GM04504 (cell line): ENCODE measurements at places on chromosomes 2 and 18.
A peak's percentile ranks its signal among the peaks of the same experiment; 100 is the strongest.

GRCh38 chr2:238527565-238527964 lies 100.8 kb downstream of the ASB1 start:
- peak; percentile 60 for DNase-seq

DNA sequence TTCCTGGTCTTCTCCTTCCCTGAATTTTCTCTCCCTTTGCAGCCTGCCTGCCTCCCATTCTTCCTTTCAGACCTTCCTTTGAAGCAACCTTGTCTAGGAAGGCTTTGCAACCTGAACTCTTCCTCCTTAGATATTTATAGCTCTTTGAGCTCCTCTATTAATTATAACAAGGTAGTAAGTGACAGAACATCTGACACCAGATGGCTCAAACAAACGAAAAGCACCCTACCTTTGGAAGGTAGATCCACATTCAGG lies 57.2 kb upstream of the SLC1A4 start:
- no peak for DNase-seq

- no peak for DNase-seq
These were observed 274.6 kb downstream of the AFF3 start for GRCh38 chr2:99867770-99868169.

GRCh38 chr2:20737505-20737904 lies 70.6 kb downstream of the GDF7 start:
- no peak for DNase-seq

- DNase-seq = no peak
These were observed 162.6 kb upstream of the SLC39A10 start for GRCh38 chr2:195494451-195494850.

- no peak for DNase-seq
These were observed 14.1 kb upstream of the PLEKHH2 start for GRCh38 chr2:43622931-43623451.

DNA sequence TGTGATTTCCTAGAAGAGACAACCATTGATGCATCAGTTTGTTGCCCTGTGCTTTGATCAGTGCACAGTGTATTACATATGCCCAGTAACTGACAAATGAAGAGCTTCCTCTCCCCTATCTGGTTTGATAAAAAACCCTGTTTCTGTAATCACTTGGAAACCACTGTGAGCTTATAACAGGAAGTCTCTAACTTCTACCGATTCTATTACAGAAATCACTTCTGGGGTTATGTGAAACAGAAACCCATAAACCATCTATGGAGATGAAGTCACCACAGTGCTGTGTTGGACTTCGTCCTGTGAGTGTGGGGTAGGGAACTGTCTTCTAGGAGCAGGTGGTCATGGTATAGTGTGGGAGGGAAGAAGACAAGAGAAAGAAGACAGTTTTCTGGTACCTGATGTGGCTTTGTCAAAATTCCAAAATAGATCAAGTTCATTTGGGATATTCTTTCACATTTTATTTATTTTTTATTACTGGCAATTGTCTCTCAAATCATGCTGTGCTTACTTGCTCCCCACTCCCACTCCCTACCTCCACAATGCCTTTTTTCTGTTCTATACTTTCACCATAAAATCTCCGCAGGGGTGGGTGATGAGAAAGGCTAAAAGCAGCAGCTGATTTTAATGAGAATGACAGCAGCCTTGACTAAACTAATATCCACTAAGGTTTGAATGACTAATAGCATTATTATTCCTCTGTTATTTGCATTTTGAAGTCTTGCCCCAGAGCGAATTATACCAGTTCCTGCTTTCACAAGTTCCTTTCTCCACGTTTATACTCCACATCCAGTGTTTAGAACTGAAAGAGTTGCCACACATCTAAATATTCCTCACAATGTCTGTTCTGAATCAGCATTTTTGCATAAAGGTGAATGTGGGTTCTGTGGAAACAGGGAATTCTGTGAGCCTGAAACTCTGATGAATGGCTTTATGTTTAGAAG lies 41.7 kb upstream of the RND3 start:
- peak; percentile 80 for DNase-seq

GRCh38 chr2:67566285-67566684 lies 169.2 kb downstream of the ETAA1 start:
- DNase-seq = no peak

DNA sequence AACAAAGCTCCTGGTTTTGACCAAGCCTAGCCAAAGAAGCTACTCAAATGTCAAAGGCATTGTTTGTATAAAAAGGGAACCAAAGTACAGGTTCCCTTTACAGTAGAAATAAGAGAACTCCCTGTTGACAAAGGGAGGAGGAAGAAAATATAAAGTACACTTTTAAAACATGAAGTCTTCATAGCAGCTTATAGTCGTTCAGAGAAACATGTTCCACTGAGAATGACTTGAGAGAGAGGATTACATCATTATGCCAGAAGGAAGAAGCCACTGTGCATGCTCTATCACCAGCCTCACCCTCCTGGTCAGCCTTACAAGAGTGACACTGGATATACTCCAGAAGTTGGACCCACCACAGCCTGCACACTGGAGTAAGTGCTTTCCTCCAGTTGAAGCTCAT lies 2.5 kb upstream of the DHRS9 start:
- DNase-seq = no peak

DNA sequence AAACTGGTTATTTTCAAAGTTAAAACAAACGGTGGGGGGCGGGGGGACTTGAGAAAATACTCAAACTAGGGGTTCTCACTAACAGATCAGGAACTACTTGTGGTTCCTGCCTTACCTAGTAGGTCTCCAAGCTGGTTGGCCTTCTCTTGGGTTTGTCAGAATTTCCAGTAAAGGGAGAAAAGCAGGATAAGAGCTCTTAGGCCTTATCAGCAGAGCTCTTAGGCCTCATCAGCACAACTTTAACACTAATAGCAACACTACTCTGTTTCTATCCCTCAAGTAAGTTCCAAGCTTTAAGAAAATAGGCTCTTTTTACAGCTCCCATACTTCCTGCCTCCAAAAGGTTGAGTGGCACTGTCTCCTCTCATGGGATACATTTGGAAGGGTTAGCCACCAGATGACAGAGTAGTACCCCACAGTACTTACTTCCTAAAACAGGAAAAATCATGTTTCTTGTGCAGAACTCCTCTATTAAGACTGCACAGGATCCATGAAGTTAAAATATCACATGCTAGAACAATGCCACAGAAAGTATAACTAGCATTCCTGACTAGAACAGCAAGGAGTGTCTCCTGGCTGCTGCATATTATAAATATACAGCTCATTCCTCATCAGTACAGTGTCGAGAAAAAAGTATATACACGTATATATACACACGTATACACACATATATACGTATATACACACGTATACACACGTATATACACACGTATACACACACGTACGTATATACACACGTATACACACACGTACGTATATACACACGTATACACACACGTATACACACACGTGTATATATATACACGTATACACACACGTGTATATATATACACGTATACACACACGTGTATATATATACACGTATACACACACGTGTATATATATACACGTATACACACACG lies 6.1 kb downstream of the FBXO11 start:
- DNase-seq = no peak

DNA sequence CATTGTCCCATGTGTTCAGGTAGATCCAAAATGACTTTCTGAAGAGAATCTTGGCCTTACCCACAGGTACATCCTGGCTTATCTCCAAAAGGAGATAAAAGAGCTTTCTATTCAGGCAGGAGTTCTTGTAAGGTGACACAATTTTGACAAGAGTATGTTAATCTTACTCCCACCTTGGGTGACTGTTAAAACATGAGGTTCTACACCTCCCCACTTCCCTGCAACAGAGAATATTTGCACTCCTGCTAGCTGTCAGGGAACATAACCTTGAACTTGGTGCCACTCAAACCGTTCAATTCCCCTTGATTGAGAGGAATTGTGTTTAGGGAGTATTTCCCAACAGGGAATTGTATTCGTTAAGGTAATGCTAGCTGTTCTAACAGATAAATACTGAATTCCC lies 372.5 kb upstream of the KLHL29 start:
- no peak for DNase-seq

DNA sequence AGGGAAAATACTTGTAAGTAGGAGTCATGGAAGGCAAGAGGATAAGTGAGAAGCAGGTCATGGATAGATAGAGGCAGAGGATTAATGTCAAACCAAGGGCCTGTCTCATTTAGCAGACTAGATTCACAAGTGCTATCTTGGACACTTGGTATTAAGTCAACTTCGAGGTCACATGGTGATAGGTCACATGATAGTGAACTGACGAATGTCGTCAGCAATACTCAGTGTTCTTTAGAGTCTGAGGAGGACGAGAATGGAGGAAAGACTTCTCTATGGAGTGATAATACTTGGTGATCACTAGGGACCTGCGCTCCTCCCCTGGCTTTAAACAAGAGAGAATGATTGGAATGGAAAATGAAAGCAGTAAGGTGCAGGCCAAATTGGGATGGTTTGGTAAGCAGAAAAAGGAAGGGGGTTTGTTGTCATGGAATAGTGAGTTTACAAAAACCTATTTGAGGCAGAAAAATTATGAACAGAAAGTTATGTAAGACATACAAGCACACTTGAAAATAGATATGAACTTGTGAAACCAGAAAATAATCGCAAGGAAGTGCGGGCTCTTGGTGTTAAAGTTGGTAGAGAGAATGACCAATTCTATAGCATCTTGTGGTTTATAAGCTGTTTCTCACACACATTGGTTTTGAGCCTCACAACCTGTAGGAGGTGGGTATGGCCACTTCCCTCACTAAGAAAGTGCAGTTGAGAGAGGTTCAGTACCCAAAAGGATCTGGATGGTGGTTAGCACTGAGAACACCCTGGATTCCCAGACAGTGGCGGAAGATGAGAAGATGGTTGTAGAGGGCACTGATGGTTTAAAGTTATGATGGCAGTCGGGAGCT lies 141.5 kb downstream of the WDSUB1 start:
- DNase-seq = no peak

DNA sequence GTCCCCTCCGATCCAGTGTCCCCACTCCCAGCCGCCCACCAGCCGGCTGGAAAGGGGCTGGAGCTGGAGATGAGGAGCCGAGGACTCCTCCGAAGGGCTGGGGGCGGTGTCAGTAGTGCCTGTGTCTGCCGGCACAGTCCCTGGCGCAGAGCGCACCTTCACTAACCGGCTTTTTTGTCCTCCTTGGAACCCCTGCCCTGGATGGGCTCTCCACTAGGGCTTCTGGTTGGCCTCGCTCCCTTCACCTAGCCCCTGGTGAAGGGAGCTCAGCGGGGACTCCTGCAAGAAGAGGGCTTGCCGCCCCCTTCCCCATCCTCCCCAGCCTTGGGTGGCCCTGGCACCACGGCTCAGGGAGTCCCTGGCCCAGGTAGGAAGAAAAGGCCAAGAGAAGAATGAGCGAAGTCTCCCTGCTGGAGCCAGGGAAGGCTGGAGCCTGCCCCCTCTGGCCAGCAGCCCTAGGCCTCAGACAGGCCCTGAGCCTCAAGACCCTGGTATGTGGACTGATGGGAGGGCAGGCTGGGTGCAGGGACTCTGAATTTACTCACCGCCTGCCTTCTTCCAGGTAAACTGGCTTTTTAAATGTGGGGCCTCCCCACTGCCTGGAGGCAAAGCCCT lies 570 bp upstream of the ECEL1 start:
- DNase-seq = no peak

DNA sequence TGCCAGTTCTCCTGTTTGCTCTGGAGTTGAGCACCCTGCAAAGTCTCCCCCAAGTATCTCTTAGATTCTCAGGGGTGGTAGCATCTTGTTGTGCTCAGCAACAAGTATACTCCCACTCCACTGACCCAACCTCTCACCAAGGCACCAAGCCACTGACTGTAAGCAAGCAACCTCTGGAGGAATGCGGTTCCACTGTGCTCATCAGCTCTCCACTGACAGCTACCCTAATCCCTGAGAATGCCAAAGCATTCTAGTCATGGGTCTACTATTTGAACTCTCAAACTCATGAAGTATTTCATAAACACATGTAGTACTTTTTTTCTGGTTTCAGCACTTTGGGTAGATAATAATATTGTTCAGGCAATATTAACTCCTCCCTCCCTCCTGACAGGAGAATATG lies 170.0 kb downstream of the EPHA4 start:
- DNase-seq = peak; percentile 32

DNA sequence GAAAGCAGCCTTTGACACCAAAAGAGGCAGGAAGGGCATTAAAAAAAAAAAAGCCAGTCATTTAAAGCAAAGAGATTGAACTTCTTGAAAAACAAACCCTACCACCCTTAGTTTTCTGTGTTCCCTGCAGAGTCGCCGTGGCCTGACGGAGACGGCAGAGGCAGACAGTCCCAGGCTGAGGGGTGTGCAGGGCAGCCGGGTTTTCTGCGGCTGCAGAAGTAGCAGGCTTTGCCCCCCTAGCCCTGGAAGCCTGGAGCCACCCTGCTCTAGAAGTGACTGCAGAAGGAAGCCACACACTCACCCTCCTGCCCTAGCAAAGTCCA lies 2.8 kb downstream of the INPP5D start:
- no peak for DNase-seq

- DNase-seq = no peak
These were observed 30.6 kb upstream of the SPOPL start for GRCh38 chr2:138470941-138471340.

GRCh38 chr2:8589721-8590120 lies 92.1 kb upstream of the ID2 start:
- DNase-seq = no peak

DNA sequence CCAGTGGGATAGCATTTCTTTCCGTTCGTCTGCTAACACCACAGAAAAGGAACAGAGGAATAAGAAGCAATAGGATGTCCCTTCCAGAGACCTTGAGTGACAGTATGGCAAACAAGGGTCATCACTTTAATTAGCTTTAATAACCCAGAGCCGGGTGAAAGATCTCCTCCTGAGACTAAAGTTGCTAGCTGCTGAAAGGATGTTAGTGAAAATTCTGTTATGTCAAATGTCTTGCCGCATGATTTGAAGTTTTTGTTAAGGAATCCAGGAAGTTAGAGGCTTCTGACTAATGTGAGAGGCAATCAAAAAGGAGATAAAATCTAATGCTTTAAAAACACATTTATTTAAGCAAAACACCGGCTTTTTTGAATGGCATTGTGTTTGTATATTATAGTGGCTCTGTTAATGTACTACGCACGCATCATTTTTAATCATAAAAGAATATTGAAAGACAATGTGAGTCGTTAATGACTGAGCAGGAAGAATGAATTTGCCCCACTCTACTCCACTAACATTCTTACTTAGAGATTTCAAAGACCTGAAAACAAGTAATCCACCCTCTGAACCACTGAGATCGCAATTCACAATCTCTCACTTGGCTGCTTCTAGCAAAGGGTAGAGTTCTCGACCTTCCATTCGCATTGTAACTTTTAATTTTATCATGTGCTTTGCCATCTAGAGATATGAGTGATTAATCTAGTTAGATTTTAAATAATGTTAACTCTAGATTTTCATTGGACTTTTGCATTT lies 536.6 kb downstream of the LRRTM4 start:
- no peak for DNase-seq

- no peak for DNase-seq
These were observed 4.8 kb upstream of the TTC39C start for GRCh38 chr18:24009651-24010333.
